LNCaP clone FGC (cell line): ENCODE measurements at places on chromosomes 4 and X.

DNA sequence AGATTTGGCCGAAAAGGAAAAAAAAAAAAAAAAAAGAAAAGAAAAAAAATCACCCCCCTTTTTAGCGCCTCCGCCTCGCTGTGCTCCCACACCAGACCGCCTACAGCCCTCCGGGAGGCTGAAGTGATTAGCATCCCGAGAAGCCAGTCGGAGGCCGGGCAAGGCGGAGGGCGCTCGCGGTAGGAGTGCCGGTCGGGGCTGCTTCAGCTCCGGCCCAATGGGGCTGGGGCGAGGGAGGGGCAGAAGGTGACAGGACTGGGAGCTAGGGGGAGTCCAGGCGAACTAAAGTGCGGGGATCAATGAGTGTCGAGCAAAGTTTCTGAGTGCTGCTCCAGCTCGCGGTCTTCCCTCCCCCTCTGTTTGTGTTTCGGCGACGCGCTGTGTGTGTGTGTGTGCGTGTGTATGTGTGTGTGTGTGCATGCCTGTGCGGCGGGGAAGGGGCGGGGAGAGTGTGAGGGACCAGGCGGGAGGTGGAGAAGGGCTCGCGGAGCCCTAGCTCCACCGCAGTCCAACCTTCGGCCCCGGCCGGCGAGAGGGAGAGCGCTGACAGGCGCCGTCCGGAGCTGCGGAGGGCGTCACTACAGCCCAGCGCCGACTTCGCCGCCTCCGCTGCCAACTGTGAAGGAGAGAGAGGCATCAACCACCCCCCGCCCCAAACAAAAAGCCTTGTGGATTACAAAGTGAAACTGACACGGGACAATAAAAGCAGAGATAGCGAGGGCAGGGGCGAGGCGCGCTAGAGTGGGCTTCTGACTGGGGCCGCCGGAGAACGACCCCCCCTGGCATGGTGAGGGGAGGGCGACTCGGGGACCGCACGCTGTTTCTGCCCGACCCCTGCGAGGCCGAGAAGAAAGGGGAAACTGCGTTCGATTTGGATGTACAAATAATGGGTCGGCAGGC lies at the start of gene FAT4:
Gene FAT4, plus strand, starts transcription at position 280 of the 900 bp plus-strand sequence. CDS start 1,457 bp downstream, outside the sequence.
- peak; percentile 19 for DNase-seq

- no peak for DNase-seq
Measured at GRCh38 chrX:150767045-150767395, 73.8 kb downstream of the MTMR1 start.

DNA sequence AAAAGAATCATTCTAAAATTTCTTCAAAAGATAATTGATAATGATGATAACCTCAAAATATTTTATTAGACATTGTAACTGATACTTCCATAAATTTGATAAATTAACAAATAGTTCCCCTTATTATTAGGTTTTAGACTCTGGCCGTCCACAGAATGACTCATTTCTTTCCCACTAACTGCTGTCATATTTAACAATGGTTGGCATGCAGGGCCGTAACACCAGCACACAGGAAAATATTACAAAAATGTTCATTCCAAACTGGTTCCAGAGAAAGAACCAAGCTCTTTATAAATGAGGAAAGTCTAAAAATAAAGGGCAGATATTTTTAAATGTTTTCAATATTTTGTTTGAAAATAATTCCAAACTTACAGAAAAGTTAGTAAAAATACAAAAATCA lies 28.2 kb downstream of the WDFY3 start:
- no peak for DNase-seq

GRCh38 chr4:9762823-9763475 lies 18.5 kb upstream of the DRD5 start:
- peak; percentile 50 for DNase-seq

DNA sequence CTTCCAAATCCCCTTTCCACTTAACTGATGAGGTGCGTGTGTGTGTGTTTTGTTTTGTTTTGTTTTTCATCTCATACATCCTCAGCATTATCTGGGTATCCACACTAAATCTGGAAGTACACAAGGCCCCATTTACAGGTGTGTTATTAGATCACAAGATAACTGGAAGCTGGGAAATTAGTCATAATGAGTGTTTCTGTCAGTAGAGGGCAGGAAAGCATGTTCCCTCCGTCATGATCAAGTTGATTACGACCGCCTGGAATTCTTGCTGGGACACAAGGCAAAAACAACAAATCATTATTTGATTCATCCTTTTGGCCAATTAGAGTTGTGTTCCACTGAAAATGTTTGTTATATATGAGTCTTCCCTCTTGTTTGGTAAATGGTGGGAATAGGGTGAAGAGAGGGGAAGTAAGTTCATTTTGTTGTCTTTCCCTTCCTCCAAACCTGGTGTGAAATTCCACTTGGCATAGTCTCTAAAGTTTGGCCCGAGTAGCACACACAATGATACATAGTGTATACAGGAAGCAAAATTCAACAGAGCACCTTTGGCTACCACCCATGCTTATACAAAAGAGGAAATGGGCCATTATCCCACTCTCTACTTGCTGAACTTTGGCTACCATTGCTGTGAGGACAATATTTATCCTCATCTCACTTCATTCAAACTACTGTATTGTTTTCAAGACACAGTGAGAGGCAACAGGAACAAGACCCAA lies 33.3 kb upstream of the TLL1 start:
- DNase-seq = peak; percentile 15

GRCh38 chr4:56723201-56723605 lies 42.1 kb upstream of the HOPX start:
- no peak for DNase-seq

DNA sequence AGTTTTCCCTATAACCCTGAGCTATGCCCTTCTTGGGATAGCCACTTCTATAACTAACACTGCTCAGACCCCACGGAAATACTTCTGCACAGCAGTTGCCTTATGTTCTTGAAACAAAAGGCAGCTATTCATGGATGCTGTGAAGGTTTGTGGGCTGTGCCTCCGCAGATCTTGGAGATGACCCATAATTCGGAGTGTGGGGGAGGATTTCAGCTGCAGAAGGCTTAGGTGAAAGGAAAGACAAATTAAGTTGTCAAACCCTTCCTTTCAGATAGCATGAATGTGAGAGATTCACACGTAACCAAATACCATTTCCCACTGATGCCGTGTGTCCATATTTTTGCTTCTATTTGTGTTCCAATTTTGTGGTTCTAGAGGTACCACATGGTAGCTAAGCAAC lies 38.1 kb upstream of the NYX start:
- no peak for DNase-seq

DNA sequence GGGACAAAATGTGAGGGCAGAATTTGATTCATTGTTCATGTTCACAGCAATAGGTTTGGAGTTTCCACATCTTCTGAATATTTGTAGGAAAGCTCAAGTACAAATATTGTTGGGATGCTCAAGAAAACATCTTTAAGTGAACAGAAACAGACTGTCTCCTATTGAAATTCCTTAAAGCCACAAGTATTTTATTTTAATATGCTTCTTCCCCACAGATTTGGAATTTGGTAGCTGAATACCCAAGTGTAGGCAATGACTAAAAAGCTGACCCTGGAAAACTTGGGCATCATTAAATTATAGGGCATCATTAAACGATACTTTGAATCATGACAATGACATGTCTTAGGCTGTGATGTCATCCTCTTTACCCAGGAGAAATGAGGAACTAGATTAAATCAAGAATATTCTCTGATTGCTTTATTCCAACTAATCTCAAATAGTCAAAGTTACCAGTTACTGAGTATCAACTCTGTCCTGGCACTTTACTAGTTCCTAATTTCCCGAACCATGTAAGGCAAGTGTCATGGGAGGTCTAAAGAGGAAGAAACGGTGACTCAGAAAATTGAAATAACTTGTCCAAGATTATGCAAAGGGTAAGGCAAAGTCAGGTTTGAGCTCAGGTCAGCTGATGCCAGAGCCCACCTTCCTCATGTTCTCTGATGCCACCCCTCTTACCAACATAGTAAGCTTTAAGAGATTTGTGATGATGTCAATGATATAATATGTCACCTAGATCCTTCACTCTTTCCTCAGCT lies 223.1 kb upstream of the LEF1 start:
- DNase-seq = no peak
